ENCODE measurements at places on chromosomes 4 and X. TPM values are rescaled to one million over a fixed set of nuclear protein-coding genes. Genes with fewer than 3 reads are reported as not detected.

Gene ZNF182
- total RNA-seq = 2.8 TPM

- ATAC-seq = no peak
Measured at GRCh38 chr4:87258677-87259076, 38.3 kb upstream of the KLHL8 start.

DNA sequence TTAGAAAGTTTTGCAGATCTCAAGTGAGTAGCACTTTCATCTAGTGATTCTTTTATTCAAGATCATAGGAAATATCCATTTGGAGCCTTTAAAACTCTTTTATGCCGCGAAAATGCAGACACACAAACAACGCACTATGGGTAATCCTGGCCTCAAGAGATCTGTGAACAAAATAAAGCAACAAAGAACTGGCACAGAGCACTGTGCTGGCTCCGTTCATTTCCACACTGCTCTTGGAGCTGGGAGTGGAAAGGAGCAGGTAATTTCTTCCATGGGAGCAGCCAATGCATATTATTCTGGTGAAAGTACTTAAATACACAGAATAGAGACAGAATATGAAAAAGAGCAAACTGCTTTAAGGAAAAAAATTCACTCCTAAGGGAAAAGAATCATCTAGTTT, 172.7 kb upstream of the FRG1 start:
- no peak for ATAC-seq

DNA sequence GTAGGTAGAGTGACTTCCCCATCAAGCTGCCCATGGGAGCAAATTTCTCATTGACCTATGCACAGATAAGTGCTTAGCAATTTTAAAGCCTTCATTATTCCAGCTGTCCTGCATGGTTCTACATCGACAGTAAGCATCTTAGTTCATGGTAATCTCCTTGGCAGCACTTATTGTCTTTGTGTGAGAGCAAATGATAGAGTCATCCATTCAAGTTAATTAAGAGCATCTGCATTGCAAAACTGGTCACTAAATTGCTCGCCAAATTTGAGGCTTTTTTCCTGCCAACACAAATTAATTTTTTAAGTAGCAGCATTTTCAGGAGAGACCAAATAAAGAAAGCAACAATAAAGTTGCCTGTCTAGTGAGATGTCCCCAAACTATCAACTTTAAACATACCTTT, 76.7 kb downstream of the SH3BGRL start:
- no peak for ATAC-seq

Gene SYTL4
- total RNA-seq = 18.6 TPM

GRCh38 chr4:56426273-56426672, 9.1 kb downstream of the PPAT start:
- no peak for ATAC-seq

Gene CSAG2
- not detected for total RNA-seq

Gene UCP1
- total RNA-seq = not detected

DNA sequence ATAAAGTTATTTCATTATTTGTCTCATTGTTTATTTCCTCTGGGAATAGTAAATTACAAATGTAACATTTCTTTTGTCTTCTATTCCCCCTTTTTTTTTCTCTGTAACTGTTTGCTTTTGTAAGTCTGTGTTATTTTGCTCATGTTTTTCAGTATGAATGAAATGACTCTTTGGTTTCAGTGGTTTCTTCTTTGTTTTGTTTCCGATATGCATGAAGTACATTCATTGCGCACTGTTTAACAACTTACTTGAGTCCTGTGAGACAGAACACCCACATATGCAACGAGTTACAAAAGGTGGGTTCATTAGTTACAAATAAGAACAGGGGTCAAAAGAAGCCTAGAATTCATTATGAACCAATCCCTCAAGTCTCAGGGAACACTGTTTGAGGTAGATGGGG, 175.0 kb upstream of the UGT8 start:
- ATAC-seq = no peak
